ENCODE measurements at places on chromosomes 11 and 22.

- peak; percentile 84 for DNase-seq
These were observed at the start of gene VPS37C for GRCh38 chr11:61161190-61162091. TSS of gene VPS37C (minus strand) at chr11:61161426. CDS start at chr11:61138829, 22,597 bp downstream.

GRCh38 chr11:128898580-128899344 is 7.6 kb downstream of the KCNJ5 start:
- DNase-seq, result no peak

- DNase-seq, result no peak
These were observed 157.4 kb downstream of the TEAD1 start for GRCh38 chr11:12831471-12832202.

GRCh38 chr11:47477323-47477722 is 28.4 kb upstream of the RAPSN start:
- DNase-seq, result no peak

GRCh38 chr22:24994070-24994763 is 41.7 kb downstream of the KIAA1671 start:
- DNase-seq, result peak; percentile 6

- DNase-seq, result no peak
These were observed 509.9 kb upstream of the B3GAT1 start for GRCh38 chr11:134921938-134922337.

GRCh38 chr11:797296-798092 is 587 bp downstream of the SLC25A22 start:
- peak; percentile 72 for DNase-seq

DNA sequence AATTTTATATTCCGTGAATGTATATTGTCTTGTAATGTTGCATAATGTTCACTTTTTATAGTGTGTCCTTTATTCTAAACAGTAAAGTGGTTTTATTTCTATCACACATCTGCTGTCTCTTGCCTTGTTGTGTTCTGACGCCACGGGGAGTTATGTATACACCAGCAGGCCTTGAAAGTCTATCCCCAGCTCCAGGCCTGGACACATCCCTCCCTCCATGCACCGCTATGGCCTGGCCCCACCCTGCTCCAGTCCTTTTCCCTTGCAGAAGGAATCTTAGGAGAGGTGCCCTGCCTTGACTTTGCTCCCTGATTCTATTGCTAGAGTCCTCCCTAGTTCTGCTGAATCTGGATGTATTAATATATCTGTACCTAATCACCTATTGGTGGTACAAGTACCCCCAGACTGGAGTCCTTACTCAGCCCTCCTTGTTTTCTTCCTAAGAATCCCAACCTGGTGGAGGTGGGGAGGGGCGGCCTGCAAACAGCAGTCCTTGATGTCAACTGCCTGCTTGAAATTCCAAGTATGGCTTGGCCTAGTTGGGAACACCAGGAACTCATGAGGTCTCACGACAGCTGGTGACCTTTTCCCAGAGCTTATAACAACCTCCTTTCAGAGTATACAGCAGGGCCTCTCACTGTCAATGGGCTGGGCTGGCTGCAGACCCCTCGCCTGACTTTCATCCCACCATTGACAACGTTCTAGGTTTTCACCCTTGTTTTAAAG is 61.6 kb downstream of the TIMP3 start:
- no peak for DNase-seq

DNA sequence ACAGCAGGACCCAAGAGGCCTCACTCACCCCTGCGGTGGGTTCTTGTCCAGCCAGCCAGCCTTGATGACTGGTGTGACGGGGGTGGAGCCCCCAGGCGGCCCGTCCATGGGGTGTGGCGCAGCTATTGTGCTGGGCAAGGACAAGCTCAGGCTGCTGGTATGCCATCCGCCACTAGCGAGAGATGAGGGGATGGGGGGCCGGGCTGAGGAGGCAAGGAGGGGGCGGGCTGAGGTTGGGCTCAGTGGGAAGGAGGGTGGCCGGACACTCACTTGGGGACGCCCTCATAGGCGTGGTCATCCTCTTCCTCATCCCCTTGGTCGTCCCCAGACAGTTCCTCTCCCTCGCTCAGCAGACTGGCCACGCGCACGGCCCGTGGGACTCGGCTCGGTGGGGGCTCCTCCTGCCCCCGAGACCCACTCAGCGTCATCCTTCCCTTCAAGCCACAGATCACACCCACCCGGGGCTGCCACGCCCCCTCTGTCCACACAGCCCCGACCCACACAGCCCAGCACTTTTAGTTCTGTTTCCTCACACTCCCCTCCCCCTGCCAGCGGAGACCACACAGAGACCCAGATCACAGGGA is 38.0 kb upstream of the PDE2A start:
- DNase-seq, result no peak

- DNase-seq, result no peak
These were observed 5.1 kb upstream of the CACNA1I start for GRCh38 chr22:39565414-39565944.

DNA sequence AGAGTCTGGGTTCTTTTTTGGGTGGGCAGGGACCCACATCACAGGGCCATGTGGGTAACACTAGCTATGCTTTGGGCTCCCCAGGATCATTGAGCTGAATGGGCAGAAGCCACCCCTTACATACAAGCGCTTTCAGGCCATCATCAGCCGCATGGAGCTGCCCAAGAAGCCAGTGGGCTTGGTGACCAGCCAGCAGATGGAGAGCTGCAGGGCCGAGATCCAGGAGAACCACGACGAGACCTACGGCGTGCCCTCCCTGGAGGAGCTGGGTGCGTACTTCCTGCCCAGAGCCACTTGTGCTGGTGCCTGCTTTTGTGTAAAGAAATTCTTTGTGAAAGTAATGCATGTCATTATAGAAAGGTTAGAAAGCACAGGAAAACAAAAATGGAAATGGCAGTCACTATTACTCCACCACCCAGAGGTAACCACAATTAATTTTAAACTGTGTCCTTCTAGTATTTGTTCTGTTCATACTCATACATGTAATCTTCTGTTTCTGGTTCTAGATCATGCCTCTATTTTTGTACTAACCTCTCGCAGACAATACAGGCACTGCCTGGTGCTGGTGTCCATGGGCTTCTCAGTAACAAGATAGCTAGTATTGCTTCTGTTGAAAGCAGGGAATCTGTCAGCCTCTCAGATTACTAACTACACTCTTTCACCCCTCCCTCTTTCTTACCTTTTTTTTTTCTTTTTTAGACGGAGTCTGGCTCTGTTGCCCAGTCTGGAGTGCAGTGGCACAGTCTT is 13.7 kb downstream of the CRY2 start:
- DNase-seq, result no peak

DNA sequence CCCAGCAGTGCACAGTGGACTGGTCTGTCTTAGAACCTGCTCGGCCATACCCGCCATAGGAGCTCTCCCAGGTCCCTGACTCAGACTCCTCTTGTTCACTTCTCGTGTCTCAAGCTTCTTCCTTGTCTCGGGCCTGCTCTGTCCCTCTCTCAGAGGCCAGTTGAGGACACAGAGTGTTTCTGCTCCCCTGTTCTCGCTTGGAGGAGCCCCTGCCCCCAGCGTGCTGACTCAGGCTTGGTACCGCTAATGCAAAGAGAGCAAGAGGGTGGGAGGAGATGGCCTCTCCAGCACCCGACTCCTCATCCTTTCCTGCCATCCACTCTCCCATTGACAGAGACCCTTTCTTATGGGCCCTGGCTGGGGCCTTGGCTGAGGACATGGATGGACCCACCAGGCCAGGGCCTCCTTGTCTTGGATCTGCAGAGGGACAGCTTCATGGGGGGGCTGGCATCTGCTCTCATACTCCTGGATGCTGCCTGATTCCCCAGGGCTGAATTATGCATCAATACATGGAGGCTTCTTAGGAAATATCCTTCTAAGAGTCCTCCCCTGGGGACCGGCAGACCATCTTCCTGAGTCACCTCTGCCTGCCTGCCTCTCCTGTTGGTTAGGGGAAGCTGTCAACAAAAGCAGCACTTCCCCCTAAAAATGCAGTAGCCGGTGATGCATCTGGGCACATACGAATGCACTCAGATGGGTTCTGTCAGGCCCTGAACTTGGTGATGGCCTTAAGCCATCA is 15.9 kb downstream of the TSPAN18 start:
- no peak for DNase-seq

DNA sequence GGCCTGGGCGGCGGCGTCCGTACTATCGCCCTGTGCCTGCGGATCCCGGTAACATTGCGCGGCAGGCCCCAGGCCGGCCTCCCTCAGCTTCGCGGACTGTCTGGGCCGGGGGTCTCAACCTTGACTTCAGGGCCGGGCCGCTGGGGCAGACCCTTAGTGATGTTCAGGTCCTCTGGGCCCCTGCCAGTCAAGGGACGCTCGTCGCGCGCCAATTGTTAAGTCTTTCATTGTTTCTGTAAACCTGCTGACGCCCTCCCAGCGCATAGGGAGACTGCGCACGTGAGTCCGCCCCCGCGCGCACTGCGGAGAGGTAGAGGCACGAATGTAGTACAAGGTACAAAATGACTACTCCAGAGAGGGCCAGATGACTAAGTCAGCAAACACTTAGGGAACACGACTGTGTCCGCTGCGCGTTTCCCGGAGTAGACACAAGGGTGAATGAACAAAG is 451 bp upstream of the HDHD5 start:
- peak; percentile 40 for DNase-seq

DNA sequence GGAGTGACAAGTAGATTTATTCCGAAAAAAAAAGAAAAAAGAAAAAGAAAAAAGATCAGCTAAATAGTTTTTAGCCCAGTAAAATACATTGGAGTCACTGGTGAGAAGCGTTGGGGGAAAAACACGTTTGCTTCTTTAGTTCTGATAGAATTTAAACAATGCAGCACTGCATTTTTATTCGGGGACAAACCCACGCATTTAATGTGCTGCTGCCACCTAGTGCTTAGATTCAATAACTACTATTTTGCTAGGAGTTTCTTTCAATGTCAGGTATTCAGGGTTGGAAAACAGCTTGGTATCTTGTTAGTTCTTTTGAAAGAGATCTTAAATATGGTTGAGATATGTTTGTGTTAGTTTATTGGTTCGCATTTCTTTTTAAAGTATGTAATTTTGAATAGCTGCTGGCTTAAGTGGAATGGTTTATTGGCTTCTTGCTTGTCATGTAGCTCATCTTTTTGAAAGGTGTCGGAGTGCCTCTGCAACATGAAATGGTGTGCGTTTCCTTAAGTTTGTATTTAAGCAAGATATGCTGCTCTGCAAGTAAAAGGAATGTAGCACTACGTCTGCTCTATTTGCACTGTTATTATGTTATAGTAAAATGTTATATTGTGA is 41.9 kb downstream of the SVIP start:
- DNase-seq, result no peak

DNA sequence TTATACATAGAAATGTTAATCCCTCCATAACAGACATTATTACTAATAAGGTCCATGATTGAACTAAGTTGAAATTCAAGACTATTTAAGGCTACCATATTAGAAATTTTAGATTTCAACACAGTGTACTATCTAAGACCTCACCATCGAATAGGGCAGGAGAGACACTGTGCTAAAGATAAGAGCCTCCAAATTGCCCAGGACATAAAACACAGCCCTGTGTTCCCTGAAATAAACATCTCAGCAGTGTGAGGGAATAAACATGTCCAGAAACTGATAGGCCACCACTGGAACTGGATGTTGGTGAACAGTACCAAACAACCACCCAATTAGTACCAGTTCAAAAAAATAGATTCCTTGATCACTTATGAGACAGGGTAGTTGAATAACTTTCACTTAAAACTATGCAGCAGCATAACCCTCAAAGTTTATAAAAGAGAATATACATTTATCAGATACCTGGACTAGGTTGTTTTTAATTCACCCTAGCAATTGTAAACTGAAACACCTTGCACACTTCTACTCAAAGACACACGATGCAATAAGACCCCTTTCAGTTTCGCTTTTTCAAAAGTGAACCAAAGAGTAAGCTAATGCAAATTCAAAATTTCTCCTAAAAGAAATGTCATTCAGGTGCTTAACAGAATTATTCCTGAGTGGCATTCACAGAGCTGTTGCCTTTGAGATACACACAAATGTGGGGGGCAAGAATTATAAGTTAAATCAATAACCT is 34.3 kb downstream of the USP28 start:
- no peak for DNase-seq

GRCh38 chr22:43833286-43834240 is 21.5 kb upstream of the EFCAB6 start:
- DNase-seq, result no peak

- no peak for DNase-seq
These were observed 44.5 kb downstream of the TRIOBP start for GRCh38 chr22:37741312-37741795.

DNA sequence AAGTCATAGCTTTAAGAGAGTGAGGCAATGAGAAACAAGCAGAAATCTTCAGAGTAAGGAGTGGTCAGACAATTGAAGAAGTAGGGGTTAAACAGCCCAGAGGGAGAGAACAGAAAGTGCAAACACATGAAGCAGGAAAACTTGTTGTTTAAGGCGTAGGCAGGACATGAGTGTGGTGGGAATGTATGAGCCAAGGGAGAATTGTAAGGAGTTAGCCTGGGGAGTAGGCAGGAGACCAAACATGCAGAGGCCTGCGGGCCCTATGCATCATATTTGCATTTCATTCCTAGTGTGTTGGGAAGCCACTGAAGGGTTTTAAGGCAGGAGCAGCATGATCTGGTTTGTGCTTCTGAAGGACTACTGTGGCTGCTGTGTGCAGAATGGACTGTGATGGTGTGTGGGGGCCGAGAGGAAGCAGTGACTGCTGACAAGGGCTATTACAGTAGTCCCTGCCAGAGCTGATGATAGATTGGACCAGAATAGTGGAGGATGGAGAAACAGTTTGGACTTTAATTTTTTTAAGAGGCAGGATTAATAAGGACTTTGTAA is 179.9 kb upstream of the C11orf87 start:
- no peak for DNase-seq

GRCh38 chr22:49351761-49352227 is 475.9 kb downstream of the BRD1 start:
- DNase-seq, result no peak

DNA sequence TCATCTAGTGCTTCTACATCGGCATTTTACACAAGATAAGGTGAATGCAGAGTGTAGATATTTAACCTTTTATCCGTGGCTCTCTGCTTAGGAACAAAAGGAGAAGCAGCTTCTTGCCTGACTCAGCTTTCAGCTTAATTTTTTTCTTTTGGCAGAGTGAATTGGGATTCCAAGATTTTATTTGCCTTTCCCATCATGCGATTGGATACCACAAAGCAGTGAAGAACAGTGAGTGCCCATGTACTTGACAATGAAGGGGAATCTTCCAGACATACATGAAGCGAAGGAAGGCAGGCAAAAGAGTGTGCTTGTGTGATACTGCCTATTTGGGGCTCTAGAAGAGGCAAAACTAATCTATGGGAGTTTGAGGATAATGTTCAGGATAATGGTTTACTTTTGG is 17.0 kb upstream of the CHKA start:
- no peak for DNase-seq

DNA sequence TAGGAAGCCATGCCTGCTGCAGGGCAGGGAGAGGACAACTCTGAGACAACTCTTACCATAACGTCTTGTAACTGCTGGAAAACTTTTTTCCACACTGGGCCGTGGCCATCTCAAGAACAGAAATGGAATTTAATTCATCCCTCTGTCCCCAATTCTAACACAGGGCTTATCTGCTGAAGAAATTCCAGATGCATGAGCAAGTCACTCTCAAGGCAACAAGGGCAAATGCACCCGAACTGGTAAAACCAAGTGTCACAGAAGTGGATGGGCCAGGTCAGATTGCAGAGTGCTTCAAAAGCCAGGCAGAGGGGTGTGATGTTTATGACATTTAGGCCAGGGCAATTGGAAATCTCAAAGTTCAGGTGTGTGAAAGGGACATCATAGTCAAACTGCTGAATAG is 7.4 kb downstream of the SMPD1 start:
- DNase-seq, result no peak

GRCh38 chr11:4798427-4799183 is 5.6 kb downstream of the OR52R1 start:
- no peak for DNase-seq

GRCh38 chr11:104404231-104405175 is 240.6 kb upstream of the PDGFD start:
- DNase-seq, result no peak
